Astrocyte of the cerebellum (primary cell): ENCODE measurements at places on chromosomes 2 and 18.

GRCh38 chr18:10152475-10152874, 238.7 kb downstream of the VAPA start:
- DNase-seq: no peak

DNA sequence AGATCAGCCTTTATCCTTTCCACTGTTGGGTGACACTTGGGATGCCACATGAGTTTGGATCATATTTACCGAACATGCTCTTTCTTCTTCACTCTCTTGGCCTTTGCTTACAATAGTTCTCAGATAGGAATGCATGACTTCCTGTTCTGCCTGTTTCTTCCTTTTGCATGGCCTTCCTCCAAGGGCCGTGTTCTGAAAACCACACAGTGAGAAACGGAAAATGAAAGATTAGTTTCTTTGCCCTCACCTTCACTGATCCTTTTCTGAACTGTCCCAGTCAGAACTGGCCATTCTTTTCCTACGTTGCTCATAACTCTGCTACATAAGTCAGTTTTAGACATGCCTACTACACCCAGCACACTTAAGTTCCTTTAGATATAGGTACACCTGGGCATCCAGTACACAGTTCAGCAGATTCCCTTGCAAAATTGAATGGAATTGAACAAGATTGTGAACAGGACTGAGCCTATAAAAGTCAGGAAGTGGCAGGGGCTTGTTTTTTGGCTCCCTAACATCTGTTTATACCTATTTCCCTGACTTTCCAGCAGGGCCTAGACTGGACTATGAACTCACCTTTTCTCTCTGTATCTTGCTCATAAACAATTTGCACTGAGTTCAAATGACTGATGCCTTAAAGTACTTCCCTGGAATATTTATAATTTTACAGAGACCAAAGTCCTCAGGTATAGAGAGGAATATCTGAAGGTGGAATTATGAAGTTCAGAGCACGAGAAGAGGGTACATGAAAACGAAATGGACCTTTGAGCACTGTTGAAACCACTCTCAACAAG, 186.4 kb upstream of the ST6GAL2 start:
- DNase-seq: no peak

GRCh38 chr2:102074152-102074783, 68.3 kb upstream of the IL1R1 start:
- no peak for DNase-seq

DNA sequence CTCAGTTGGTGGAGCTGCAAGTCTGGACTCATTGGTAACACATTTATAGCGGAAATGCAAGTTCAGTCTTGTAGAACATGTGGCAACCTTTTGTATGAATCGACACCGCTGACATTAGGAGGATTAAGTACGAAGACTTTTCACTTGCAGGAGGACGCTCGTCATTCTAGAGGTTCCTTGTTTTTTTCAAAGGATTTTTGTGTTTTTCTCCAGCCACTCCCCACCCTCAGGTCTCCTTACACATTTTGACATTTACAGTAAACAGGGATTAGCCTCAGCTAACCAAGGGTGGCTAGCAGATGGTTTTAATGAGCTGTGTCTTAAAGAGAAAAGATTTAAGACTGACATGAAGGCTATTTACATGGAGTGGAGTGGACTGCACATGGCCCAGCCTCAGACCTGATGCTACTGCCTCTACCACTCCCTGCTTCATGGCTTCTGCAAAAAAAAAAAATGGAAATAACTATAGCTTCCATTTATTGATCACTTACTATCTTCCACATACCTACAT, 173.8 kb downstream of the TRIB2 start:
- DNase-seq: no peak

DNA sequence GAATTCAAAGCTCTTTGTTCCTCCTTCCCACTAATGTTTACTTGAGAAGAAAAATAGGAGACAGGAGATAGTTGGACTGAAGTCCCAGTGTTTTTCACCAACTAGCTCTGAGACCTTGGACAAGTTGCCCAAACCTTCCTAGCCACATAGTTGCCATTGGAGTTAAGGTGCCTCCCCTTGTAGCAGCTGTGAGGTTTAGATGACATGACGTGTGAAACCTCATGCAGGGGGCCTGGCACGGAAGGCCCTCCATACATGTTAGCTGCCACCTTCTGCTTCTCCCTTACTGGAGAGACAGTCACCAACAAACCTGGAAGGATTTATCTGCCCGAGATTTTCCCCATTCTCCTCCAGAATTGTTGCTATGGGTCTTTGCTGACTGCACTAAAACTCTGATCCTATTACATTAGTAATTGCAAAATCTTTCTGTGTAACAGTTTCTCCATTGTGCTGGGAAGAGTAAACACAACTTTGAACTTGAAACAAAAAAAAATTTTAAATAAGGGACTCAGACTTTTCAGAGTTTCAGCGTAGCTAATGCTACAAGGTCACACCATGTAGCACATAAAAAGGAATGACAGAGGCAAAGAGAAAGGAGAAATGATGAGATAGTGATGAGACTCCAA, 23.8 kb upstream of the CABYR start:
- DNase-seq: no peak
